Activated CD4-positive, CD25-positive, alpha-beta regulatory T cell treated with anti-CD3 and anti-CD28 coated beads, Interleukin-2, amount 50 U/mL, for 72 hours (primary cell): ENCODE measurements at places on chromosomes 1 and 21.

DNA sequence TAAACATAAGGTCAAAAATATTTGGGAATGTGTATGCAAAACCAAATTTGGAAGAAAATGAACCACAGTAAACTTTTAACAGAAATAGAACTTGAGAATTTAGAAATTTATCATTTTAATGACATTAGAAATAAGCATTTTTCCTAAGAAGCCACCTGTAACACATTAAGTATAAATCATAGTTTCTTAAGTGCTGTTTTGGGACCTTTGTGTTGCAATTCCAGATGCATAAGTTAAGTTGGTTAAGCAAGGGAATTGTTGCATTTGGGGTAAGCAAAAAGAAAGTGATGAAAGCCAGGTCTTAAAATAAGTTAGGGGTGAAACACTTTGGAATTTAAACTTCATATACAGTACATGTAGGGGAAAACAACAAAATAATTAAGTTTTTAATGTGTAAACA, 49.8 kb downstream of the CDKN2C start:
- DNase-seq = no peak

DNA sequence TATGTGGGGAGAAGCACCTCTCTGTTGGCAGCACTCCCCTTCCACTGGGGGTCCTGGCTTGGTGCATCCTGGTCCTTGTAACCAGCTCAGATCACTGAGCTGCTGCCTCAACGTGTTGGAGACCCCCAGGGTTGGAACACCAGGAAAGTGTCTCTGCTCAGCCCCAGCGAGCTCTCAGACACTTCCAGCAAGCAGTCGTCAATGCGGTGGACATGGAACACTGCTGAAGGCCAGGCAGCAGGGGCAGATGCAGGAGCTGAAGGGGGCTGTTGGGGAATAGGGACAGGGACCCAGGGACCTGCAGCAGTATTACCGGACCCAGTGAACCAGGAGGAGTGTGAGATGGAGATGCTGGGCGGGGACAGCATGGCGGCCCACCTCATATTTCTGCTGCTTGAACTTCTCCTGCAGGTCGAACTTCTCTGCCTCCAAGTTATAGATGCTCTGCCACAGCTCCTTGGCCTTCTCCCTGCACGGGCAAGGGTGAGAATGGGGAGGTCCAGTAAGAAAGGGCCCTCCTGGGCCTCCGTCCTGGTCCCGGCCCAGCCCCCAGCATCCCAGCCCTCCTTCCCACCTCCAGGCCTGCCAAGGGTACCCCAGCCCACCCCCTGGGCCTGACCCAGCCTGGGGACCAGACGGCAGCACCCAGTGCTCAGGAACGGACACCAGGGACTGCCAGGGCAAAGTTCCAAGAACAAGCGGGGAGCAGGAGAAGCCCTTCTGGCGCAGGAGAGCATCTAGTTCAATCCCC, 16.4 kb downstream of the TNNT2 start:
- no peak for DNase-seq

GRCh38 chr1:239886266-239886665, 205.4 kb upstream of the FMN2 start:
- no peak for DNase-seq

GRCh38 chr1:3230553-3230952, 161.6 kb downstream of the PRDM16 start:
- DNase-seq = no peak

- no peak for DNase-seq
Observed at GRCh38 chr1:78678324-78678723, 28.7 kb downstream of the IFI44 start.

DNA sequence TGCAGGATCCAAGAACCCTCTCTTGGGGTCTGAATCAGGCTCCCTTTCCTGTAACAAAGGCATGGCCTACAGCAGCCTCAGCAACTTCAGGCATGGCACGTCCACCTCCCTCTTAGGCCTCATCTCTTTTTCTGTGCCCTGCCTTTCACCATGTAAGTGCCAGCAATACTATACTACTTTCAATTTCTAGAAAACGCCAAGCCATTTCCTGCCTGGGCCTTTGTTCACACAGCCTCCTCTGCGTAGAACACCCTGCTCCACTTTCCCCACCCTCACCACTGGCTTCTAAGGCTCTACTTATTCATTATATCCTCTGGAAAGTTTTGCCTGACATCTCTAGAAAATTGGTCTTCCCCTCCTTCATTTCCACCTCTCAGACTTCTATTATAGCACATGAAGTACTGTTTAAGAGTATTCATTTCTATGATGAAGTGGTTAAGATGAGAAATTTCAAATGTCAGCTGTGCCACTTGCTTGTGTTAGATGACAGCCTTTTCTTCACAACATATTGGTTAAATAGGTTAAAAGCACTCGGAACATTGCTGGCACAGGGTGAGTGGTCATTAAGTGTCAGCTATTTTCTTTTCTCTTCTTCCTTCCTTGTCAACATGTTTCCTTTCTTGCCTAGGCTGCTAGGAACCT, 41.6 kb upstream of the VWA5B1 start:
- DNase-seq = peak; percentile 35

DNA sequence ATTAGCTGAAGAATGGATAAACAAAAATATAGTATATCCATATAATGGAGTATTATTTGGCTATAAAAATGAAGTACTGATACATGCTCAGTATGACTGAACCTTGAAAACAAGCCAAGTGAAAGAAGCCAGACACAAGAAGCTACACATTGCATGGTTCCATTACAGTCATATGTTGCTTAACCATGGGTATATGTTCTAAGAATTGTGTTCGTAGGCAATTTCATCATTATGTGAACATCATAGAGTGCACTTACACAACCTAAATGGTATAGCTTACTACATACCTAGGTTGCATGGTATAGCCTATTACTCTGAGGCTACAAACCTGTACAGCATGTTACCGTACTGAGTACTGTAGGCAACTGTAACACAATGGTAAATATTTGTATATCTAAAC, 28.6 kb upstream of the FCAMR start:
- no peak for DNase-seq

DNA sequence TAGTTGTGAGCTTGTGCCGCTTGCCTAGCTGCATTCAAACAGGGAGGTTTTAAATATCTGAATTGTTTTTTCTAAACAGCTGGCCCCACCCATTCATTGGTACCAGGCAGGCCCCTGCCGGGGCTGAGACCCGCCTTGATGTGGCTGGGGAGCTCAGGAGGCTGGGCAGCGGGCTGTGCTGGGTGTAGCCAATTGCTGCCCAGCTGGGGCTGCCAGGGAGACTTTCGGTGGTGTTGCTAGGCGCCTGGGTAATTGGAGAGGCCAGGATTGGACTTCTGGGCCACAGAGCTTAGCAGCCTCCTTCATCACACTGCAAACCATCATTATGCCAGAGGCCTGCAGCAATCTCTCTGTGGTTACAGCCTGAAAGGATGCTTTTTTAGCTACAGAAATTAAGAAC, 12.2 kb downstream of the RHBDL2 start:
- no peak for DNase-seq
